ENCODE measurements at places on chromosomes 4 and X.

- DNase-seq = no peak
Measured at GRCh38 chrX:101399825-101400224, 7.9 kb downstream of the GLA start.

DNA sequence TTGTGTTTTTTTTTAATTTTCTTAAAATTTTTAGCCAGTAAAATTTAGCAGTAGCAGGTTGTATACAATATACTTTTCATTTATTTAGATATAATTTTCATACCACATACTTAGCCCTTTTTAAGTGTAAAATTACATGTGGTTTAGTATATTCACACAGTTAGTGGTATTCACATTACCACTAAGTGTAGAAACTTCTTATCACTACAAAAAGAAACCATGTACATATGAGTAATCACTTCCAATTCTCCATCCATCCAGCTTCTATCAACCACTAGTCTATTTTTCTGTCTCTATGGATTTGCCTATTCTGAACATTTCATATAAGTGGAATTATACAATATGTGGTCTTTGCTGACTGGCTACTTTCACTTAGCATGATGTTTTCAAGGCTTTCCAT is 109.0 kb downstream of the ZC4H2 start:
- DNase-seq = no peak

DNA sequence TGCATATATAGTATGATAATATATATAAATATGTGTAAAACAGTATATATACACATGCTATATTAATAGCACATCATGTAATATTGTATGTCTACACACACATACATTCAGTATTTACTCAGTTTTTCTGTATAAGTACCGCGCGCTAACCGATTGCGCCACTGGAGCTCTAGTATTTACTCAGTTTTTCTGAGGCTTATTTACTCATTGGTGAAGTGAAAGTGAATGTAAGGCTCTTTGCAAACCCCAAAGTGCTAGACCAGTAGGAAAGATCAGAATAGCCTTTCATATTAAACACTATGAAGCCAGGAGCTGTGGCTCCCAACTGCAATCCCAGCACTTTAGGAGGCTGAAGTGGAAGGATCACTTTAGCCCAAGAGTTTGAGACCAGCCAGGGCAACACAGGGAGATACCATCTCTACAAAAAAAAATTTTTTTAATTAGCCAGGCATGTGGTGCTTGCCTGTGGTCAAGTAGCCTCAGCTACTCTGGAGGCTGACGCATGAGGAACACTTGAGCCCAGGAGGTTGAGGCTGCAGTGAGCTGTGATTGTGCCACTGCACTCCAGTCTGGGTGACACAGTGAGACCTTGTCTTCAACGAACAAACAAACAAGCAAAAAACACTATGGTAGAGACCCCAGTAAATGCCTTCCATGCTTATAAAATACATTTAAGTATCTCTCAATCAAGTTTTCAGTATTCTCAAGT is 125.8 kb downstream of the KIT start:
- no peak for DNase-seq

- DNase-seq = no peak
Measured at GRCh38 chr4:162849937-162850336, 316.8 kb downstream of the NAF1 start.

DNA sequence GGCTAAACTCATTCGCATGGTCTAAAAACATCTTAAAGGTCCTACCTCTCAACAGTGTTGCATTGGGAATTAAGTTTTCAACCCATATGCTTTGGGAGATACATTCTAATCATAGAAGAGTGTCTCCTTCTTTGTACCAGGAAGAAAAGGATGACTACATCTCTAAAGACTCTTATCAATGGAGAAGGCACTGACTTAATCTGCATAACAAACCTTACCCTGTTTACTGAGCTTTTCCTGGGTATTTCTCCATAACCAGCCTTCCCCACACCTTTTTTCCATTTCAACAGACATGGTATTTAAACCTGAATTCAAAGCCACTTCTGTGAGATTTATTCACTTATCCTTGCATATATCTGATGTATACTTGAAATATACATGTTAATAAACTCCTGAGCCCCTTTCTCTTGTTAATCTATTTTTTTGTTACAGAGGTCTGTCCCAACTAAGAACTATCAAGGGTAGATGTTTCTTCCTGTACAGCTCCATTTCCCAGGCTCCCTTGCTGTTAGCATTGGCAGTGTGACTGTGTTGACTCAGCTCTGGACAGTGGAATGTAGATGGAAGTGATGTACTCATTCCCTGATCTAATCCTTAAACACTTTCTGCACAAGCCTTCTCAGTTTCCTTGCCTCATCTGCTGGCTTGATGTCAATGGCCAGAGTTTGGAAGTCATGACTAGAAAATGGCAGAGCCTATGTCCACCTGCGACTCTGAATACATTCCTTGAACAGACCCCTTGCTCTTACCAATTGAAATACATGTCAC is 148.9 kb upstream of the CPEB2 start:
- no peak for DNase-seq

DNA sequence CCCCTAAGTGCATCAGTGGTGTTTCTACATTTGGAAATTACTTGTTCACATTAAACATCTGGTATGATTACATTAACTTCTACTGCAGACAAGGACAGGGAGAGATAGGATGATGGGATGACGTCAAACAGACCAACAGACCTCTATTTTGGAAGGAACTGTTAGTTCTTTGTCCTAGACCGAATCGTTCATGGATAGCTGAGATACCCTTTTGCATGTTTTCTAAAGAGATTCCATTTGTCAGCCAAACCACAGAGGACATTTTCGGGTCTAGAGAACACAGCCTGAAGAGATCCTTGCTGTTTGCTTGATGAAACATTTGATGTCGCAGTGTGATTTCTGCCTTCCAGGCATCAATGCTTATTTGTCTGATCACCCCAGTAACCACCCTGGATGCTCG is 27.7 kb downstream of the CHST7 start:
- no peak for DNase-seq

GRCh38 chrX:37717708-37718107 is 32.1 kb downstream of the XK start:
- no peak for DNase-seq

- no peak for DNase-seq
Measured at GRCh38 chr4:55903577-55903976, 45.2 kb upstream of the CEP135 start.

- no peak for DNase-seq
Measured at GRCh38 chrX:53085661-53086229, 3.6 kb downstream of the TSPYL2 start.

DNA sequence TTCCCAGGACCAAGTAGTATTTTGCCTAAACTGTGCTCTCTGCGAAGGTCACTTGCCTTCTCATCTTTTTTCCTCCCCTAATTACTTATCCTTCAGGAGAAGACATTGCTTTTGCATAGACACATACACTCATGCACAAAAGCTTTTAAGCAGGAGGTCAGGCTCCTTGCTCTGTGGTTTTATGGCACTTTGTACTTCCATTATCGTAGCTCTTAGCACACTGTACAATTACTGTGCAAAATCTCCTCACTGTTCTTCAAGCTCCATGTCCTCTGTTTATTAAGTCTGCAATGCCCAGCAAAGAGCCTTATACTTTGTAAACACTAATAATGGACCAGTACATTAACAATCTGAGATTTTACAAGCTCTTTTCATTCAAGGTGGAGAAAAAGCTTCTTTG is 188.4 kb upstream of the GNPDA2 start:
- DNase-seq = no peak
